ENCODE measurements at places on chromosomes 2 and 18.

- no peak for DNase-seq
Observed at GRCh38 chr18:45116116-45116515, 435.4 kb downstream of the SETBP1 start.

DNA sequence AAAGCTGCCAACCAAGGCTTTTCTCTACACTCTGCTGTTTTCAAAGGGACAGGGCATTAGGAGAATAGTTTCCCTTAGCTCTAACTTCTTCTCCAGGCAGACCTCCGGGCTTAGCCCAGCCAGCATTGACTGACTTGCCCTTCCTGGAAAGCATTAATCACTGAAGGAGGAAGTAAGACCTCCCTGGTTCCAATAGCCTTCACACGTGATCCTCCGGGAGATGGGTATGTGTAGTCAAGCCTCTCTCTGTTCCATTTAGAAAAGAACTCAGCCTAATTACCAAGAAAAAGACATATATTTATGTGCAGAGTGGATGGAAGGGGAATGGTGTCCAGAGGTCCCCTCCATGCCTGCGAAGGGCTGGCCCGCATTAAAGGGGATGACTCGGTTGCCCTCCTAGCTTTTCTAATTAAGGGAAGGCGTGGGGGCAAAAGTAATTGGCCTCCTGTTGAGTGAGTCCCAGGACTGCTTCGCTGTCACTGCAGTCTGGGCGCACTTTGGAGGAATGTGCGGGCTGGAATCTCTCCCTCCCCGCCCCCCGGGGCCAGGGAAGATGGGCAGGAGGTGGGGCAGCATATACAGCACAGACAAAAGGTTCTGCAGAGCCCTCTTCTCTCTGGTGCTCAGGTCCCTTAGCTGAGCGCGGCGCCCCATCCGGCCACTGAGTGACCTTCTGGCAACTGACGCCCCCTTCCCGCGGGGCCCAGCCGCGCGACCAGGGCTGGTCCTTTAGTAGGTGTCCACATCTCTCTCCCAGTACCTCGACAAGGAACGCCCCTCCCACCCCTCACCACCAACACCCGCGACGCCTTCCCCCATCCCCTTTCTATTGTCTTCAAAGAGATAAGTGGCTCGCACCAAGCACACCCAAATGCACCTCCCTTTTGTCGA lies 686.0 kb downstream of the NRXN1 start:
- no peak for DNase-seq

GRCh38 chr2:30243231-30243630 lies 11.9 kb downstream of the LBH start:
- no peak for DNase-seq

DNA sequence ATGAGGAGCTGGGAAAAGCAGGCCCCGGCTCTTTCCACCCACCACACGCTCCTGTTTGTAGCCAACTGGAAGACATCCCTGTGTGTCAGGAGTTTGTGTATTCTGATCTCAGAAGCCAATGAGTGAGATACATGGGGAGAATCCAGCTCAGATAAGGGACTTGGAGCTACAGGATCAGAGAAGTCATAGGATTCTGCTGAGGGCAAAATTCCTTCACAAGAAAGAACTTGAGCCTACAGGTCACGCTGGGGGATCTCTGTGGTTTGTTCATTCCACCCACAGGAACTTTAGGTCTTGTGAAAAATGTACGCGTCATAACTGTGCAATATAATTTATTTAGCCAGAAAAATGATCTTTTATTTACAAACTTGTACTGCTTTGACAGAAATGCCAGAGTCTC lies 80.1 kb upstream of the SMIM21 start:
- no peak for DNase-seq

- DNase-seq, result no peak
Observed at GRCh38 chr2:13003500-13003899, 286.8 kb downstream of the TRIB2 start.

DNA sequence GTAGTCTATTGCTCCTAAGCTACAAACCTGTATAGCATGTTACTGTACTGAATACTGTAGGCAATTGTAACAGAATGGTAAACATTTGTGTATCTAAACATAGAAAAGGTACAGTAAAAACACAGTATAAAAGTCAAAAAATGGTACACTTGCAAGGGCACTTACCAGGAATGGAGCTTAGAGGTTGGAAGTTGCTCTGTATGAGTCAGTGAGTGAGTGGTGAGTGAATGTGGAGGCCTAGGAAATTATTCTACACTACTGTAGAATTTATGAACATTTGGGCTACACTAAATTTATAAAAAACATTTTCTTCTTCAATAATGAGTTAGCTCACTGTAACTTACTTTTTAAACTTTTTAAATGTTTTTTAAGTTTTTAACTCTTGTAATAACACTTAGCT lies 19.0 kb downstream of the NABP1 start:
- DNase-seq, result no peak

DNA sequence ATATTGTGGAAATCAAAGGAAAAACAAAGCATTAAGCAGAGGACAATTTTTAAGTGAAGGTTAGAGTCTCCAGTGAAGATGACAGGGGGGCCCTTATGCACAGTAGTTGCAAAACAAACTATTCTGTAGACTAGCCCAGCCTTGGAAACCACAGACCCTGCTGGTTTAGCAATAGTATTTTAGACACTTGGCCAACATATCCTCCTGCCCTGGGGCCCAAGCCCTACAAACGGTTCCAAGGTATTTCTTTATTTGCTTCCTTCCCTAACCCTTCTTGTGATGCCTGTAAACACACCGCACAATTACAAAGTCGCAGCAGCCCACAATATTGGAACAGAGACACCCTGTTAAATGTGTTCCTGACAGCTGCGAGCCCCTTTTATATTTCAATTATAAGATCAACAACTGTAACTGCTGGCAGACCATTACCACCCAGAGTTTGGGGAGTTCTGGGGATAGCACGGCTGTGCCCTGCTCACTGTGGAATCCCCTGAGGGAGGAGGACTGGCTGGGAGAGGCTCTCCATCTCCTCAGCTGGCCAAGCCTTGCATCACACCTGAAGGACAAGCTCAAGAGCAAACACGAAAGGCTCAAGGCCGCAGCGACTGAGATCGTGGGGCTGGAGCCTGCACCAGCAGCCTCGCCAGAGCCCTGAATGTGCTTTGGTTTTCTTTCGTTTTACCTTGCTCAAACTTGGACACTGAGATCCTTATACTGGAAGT lies 282.2 kb upstream of the ATP5MC3 start:
- DNase-seq, result no peak

GRCh38 chr2:128793404-128793803 lies 474.7 kb upstream of the HS6ST1 start:
- DNase-seq, result no peak

DNA sequence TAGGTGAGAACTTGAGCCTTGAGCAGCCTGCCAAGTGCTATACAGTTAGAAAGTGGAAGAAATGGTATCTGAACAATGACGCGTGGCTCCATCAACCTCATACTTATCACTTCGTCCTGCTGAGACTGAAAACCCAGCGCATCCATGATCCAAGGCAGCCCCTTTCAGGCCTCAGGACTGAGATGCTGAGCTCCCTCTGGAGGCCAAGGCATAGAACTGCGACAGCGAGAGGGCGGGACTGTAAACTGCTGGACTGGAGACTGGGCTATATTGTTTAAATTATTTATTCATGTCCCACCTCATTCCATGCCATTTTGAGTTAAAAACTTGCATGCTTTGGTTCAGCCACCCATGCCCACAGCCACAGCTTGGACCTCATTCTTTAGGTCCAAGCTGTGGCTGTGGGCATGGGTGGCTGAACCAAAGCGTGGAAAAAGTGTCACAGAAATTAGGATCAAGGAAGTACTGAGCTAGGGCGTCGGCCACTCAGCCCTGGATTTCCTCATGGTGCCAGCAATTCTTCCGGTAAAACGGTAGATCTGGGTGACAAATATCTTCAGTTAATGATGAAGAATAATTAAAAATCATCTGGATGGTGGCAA lies 195.5 kb downstream of the L3MBTL4 start:
- no peak for DNase-seq

DNA sequence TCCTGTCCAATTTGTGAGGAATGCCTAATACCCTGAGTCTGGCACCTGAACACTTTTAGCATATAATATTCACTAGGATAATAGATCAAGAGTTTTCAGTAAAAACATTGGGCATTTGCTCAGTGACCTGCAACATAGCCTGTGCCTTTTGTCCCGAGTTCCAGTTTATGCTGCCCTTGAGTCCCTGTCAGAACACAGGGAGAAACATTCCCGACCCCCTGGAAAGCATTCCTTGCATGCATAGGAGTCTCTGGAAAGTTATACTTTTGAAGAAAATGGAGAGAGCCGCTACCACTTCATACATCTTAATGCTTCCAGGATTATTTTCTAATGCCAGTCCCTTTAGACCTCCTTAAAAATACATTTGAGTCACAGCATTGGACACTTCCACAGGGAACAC lies 107.3 kb downstream of the PLCL1 start:
- no peak for DNase-seq

DNA sequence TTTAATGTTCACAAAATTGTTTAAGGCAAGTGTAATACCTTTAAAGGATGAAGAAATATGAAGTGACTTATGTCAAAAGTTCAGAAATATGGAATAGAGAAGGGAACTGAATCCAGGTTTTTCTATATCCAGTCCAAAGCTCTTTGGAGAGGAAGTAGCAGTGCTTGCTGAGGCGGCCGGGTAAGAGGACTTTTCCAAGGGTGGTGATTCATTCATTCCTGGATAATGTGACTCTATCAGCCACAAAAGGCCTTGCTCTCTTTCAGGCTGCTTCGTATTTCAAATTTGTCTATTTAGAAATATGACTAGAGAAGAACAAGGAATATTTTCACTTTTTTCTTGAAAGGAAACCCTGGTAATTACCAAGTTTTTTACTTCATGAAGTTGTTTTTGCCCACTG lies 830.1 kb upstream of the ZEB2 start:
- no peak for DNase-seq

DNA sequence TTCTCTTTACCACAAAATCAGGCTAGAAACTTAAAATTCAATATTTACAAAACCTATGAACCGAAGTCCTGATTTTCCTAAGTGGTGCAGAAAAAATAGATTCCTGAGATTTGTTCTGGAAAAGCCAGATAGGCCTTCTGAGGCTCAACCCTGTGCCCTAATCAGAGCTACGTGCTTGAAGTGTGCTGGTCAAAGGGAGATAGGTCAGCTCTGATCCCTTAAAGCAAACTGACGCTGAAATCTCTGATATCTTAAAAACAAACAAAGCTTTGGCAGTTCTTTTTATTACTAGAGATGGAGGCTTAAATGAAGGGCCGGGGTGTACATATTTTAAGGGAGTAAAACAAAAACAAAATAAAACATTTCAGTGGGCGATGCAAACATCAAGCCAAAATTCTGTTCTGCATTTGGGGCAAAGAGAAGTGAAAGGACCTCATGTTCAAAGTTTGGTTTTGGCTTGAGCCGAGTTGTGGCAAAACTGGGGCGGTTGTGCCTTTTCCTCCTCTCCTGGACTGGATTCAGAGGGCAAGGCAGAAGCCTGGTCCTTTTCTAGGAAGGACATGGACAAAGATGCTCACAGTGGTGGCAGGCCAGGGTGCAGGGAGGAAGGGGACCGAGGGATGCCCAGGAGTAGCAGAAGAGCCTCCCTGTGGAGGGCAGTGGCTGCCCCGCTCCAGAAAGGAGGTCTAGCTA lies 295.0 kb downstream of the CDCA7 start:
- DNase-seq, result no peak

DNA sequence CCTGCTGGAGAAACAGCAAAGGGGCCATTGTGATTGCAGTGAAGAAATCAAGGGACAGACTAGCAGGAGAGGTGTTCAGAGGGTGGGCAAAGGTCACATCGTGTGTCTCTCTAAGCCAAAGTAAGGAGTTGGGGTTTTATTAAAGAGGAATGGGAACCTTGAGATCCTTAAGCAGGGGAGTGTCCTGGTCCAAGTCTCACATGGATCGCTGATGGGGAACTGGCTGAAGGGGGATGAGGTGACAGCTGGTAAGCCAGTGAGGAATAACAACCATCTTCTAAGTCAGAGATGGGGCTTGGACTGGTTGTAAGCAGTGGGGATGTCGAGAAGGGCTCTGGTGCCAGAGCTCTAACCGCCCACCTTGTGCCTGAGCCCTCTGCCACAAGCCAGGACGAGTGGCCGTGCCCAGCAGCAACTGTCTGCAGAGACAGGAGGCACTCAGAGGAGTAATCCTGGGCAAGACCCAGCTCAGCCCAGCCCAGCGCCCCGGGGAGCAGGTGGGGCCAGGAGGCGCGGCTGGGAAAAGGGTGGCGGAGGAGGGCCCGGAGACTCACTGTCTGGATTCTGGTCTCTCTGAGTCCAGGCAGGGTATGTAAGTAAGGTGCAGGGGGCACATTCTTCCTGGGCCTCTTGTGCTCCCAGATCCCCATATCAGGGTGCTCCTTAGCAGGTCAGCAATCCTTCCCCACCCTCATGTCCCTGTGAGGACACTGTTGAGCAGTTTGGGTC lies 13.7 kb downstream of the WNT10A start:
- DNase-seq, result no peak

- DNase-seq, result no peak
Observed at GRCh38 chr2:217612920-217613319, 389.9 kb downstream of the TNS1 start.

- no peak for DNase-seq
Observed at GRCh38 chr2:218829868-218830451, 1.6 kb downstream of the PRKAG3 start.

GRCh38 chr18:45324495-45325113 lies 290.7 kb upstream of the SLC14A2 start:
- no peak for DNase-seq

DNA sequence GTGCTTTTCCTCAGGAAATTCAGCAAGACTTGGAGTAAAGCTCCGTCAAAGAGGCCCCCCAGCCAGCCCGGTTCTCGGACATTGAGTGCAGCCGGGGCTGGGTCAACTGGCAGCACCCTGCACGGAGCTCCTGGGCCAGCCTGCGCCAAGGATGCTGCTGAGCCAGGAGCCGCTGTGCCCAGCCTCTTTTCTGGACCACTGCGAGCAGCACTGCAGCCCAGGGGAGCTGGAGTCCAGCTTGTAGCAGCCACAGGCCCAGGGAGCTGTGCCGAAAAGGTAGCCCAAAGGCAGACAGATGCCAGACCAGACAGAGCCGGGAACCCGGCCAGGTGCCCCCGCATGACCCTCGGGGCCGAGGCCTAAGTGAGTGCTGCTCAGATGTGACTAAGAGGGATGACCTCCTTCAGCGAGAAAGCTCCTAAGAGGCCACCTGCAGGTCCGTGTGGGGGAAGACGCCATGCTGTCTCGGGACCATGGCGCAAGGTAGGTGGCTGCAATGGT lies 7.3 kb downstream of the CLHC1 start:
- no peak for DNase-seq

GRCh38 chr2:213285404-213285803 lies 1.1 kb downstream of the SPAG16 start:
- DNase-seq, result no peak

- no peak for DNase-seq
Observed at GRCh38 chr18:35289293-35289692, 736 bp downstream of the ZSCAN30 start.

GRCh38 chr2:151623631-151624030 lies 110.6 kb downstream of the NEB start:
- no peak for DNase-seq

GRCh38 chr18:10371165-10371564 lies 83.3 kb upstream of the APCDD1 start:
- no peak for DNase-seq

DNA sequence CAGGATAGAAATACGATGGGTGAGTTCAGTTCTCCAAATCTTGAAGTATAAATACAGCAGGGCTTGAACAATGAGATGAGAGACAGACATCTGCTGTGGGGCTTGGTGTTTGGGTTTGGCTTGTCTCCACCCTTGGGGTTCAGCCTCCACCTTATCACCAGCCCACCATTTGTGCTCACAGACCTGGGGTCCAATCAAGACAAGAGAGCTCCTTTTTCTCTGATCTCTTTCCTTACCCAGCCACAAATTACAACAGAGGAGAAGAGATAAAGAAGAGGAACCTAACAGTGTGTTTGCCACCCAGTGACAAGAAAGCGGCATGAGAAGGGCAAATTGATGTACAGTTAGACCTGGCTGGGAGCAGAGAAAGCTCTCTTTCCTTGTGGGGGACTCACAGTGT lies 204.5 kb upstream of the CXCR4 start:
- no peak for DNase-seq

Data from T-helper 1 cell (primary cell).